ENCODE measurements at places on chromosomes 6 and 20.

GRCh38 chr6:80940976-80941375 lies 811.5 kb downstream of the TENT5A start:
- no peak for DNase-seq

GRCh38 chr6:34132486-34133185 lies 13.3 kb downstream of the GRM4 start:
- peak; percentile 42 for DNase-seq

- DNase-seq = no peak
Observed at GRCh38 chr6:14320332-14320731, 202.8 kb downstream of the CD83 start.

GRCh38 chr6:167129159-167129558 lies 6.3 kb downstream of the CCR6 start:
- no peak for DNase-seq

GRCh38 chr6:7445885-7446461 lies 56.4 kb downstream of the RIOK1 start:
- DNase-seq = no peak

- no peak for DNase-seq
Observed at GRCh38 chr20:48166082-48166835, 381.0 kb upstream of the SULF2 start.

DNA sequence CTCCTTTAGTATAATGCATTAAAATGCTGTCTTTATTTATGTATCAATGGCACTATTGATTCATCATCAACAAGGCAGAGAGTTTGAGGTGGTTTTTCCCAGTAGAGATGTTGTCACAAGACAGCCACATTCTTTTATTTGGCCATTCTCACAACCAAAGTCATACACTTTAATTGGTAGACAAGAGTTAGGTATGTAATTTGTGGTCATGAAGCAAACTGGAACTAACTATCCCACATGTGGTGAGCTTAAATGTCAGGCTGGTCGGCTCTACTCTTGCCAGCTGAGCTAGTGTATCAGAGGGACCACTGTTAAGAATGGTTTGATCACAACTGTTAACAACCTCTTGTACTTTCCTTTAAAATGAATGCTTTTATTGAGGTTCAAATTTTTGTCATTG lies 714.6 kb downstream of the CD109 start:
- no peak for DNase-seq

GRCh38 chr6:159043947-159044346 lies 844 bp downstream of the TAGAP start:
- peak; percentile 46 for DNase-seq

DNA sequence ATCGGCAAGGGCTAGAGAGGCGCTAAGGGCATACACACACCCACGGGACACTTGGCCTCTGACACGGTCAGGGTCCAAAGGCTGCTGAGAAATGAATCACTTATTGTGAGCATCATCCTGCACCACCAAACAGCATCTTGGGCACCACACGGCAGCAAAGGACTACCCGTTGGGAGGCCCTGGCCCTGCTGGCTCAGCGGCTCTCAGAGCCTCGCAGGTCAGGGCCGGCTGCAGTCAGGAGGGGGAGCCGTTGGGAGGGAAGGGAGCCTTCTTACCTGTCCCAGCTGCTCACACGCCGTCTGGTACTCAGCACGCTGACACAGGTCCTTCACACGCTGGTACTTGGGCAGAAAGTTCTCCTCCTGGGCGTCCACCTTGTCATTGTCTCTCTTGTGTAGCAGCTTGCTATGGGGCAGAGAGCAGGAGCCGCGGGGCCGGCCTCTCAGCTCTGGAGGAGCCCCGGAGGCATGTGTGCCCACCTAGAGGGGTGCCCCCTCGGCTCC lies 109.0 kb downstream of the SULF2 start:
- DNase-seq = no peak

DNA sequence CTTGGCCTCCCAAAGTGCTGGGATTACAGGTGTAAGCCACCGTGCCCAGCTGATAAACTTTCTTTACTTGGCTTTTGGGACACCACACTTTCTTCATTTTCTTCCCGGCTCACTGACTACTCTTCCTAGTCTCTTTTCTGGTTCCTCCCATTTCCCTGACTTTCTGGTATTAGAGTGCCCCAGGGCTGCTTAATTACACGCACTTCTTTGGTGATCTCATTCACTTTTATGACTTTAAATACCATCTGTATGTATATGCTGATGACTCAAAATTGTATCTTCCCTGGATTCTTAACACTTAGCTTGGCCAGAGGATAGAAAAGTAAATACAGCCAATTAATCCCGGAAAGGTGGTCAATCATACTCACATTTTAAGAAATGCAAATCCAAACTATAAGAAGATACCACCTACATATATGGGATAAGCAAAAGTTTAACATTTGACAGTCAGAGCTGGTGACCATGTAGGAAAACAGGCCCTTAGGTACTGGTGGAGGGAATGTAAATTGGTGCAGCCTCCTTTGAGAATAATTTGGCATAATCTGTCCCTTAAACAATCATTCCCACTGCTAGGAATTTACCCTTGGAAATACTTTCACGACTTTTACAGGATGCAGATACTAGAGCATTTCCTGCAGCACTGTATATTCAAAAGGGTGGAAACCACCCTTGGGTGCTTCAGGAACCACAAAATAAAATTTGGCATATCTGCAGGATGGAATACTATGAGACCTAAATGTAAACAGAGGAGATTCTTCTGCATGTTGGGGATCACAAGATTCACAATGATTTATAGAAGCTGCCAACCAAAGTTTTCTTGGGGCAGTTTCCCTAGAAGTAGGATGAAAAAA lies 9.4 kb upstream of the NANP start:
- DNase-seq = no peak

DNA sequence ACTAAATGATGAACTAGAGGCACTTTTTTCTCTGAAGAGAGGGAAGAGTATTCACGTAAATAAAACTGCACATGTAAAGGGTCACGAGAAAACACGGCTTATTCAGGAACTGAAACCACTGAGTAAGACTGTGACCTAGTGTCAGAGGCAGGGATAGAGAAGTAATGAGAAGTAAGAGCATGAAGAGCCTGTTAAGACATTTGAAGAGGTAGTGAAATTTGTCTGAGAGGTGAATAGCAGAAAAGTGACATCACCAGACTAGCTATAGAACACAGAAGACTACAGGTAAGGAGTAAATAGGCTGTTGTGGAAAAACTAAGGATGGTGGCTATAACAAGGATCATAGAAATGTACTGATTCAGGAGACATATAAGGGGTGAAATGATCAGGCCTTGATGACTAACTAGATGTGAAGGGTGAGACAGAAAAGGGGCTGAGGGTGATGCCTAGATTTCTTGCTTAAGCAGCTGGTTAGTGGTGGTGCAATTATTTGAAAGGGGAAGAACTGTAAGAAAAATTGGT lies 76.8 kb downstream of the REV3L start:
- no peak for DNase-seq

DNA sequence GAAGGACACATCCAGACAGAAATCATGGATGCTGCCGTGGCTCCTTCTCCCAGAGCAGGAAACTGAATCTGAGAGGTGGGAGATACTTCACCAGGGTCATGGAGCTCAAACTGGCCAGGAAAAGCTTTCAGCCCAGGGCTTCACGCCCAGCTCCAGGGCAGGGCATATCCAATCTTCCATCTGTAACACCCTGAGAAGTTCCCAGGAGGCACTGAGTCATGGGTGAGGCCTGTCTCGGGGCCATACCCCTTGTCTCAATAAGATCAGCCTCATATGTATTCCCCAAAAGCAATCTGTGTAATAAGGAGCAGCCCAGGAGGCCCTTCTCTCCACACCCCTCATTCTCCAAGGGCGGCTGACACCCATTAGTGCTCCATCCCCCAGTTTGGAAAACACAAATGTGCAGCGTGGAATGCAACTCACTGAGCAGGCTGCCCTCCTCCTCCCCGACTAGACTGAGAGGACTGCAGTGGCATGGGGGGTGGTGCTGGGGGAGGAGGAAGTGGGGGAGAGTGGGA lies 439.3 kb upstream of the SULF2 start:
- DNase-seq = no peak

DNA sequence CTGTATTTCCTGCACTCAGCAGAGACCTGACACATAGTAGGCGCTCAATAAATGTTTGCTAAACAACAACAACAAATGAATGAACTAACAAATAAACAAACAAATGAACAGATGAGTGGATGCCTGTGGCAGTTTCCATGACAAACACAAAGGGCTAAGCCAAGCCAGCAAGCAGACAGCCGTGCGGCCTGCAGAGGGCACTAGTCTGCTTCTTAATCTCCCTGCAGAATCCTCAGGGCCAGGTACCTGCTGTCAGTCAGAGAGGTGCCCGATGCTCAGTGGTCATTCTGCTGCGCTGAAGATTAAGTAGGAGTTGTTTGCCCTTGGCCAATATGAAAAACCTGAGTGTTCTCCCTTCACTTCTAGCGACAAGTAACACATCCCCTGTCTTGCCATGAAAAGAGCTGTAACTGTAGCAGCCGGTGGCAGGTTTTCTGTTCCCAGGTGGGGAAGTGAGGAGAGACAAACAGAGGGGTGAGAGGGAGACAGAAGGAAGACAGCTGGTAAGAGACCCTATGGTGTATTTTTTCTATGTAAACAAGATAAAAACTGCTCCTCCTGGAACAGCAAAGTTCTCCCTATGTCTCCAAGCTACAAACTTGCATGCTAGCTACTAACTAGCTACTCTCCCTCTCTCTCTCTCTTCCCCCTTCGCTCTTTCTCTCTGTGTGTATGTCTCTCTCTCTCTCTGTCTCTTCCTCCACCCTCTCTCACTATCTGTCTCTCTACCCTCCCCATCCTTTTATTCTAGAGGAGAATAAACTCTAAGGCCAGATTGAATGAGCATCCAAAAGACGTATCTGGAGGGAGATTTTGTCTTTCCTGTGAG lies at the start of gene MC3R:
Gene MC3R, plus strand, starts transcription at position 779 of the 829 bp plus-strand sequence. CDS start 112 bp downstream, outside the sequence.
- peak; percentile 33 for DNase-seq

DNA sequence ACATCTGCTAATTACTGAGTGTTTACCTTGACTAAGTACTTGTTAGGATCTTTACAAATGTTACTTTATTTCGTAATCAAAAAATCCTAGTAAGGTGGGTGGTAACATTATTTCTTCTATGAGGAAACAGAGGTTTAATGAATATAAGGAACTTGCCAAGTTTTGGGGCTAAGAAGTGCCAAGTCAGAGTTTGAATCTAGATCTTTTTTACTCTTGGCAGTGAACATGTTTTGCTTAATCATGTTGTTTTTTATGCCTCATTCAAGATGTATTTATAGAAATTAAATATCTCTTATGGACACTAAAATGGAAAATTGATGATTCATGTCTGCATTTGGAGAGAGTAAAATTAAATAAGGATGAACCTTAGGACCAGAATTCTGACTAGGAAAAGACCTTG lies 393.7 kb downstream of the UTRN start:
- no peak for DNase-seq

DNA sequence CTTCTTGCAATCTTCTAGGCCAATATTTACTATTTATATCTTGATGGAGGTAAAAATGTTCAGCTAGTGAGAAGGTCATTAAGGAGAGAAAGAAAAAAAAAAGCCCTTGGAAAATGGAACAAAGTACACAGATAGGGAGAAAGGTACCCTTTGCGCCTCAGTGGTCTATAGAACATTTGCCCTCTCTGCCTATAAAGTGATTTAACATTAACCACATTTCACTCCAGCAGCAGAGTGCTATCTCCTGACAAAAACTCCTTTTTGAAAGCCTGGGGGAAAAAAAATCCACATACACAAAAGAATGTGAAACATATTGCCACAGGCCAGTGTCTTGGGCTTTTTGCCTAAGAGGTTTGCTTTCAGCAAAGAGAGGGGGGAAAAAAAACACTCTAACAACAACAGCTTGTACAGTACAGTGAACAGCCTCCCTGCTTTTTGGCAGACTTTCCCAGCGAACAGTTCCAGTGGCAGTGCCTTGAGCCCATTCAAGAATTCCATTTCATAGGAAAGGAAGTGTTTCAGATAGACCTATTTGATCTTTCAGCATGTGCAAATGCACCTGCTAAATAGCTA lies 695 bp downstream of the ARHGAP18 start:
- no peak for DNase-seq

GRCh38 chr6:44064089-44064947 lies 62.9 kb downstream of the MRPL14 start:
- no peak for DNase-seq

- DNase-seq = no peak
Observed at GRCh38 chr6:83096791-83097190, 29.3 kb downstream of the DOP1A start.

GRCh38 chr6:30922447-30922852 lies 8.4 kb downstream of the VARS2 start:
- no peak for DNase-seq

DNA sequence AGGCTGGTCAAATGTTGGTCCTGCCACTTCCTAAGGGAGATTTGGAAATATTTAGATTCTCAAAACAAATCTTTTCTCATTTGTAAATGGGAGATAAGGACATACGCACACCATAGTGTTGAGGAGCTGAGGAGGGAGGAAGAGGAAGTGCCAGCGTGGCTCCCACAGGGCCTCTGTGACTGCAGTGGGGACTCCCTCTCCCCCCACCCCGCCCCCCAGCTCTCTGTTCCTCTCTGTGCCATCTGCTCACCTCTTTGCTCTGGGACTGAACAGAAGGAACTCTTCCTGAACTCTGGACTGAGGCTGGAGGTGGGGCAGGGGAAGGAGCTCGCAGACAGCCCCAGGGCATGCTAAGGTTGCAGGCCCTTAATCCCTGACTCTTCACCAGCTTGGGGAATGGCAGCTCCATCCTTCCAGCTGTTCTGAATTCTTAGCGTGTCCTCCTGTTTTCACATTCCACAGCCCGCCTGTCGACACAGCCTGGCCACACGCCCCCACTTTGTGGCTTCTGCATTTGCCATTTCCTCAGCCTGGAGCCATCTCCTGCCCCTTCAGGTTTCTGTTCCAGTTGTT lies 11.4 kb downstream of the DDX27 start:
- DNase-seq = no peak

GRCh38 chr6:149089510-149089909 lies 228.0 kb upstream of the TAB2 start:
- no peak for DNase-seq

GRCh38 chr6:15351631-15352030 lies 105.8 kb downstream of the JARID2 start:
- no peak for DNase-seq

DNA sequence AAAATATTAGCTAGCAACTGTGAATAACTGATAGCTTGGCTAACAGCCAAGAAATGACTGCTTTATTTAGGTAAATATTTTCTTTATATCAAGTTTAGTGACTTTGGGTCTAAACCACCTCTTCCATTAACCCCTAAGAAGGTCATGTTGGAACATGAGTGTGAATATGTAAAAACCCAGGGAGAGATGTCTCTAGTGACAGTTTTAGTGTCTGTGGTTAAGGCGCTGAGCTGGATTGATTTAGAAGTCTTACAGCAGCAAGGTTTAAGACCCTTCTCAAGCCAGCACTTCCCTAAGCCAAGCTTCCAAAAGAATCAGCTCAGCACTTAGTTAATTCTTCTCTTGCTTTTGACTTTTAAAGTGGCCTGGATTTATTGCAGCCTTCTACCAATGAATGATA lies 11.4 kb upstream of the SIRT5 start:
- DNase-seq = no peak

- DNase-seq = no peak
Observed at GRCh38 chr6:113829696-113830045, 27.5 kb upstream of the MARCKS start.
